ENCODE measurements at places on chromosomes 11 and 22.

GRCh38 chr11:9277176-9277575 lies 12.0 kb upstream of the DENND5A start:
- DNase-seq = no peak

- no peak for DNase-seq
Observed at GRCh38 chr11:10588904-10589303, 20.4 kb upstream of the LYVE1 start.

- DNase-seq = no peak
Observed at GRCh38 chr22:23264610-23265367, 84.5 kb downstream of the BCR start.

DNA sequence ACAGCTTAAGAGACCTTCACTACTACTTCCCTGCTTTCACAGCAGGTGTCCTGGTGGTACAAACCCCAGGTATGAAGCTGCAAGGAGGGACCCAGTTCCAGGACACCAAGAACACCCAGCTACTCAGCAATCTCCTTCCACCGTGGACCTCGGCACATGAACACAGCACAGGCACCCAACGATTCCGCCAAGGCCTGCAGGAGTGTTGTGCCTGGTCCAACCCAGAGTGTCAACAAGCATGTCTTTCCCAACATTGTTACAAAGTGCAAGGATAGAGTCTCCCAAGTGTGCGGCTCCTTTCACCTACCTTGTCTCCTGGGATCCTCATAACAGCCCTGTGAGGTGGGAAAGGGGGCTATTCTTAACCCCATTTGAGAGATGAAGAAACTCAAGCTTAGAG lies 11.8 kb downstream of the PATZ1 start:
- no peak for DNase-seq

GRCh38 chr11:60842668-60843600 lies 1.0 kb downstream of the CCDC86 start:
- no peak for DNase-seq

GRCh38 chr11:113446112-113446511 lies 29.1 kb downstream of the DRD2 start:
- DNase-seq = no peak

DNA sequence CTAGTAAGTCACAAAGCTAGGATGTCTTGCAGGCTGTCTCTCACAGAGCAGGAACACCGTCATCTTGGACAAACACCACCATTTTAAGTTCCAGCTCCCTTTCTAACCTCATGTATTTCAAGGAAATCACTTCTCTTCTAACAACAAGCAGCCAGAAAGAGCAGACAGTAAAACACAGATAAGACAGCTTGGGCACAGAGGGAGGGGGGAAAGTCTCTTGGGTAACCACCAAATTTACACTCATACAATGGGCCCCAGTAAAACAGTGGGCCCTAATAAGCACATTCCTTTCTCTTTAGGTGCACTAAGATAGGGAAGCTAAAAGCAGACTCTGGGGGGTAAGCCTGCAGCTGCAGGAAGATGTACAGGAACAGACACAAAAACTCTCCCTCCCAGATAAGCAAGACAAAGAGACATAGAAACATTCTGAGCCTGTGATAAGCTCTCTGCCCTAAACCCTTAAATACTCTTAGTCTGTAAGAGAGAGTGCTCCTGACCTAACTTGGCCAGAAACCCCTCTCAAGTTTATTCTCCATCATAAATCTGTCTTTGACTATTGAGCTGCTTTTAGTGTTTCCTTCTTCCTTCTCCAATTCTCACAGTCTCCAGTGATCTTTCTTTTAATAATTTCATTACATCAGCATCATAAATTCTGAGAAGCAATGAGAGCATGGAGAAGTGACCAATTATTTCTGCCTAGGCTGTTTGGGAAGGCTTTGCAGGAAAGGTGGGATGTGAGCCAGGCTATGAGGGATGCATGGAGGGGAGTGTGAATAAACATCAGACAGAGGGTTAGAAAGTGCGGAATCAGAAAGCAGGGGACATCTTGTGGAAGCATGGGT lies 7.4 kb downstream of the OR10D3 start:
- DNase-seq = no peak

GRCh38 chr22:24190596-24191208 lies 9.4 kb downstream of the SUSD2 start:
- no peak for DNase-seq

GRCh38 chr22:39504071-39504470 lies 2.0 kb downstream of the MIEF1 start:
- DNase-seq = no peak

DNA sequence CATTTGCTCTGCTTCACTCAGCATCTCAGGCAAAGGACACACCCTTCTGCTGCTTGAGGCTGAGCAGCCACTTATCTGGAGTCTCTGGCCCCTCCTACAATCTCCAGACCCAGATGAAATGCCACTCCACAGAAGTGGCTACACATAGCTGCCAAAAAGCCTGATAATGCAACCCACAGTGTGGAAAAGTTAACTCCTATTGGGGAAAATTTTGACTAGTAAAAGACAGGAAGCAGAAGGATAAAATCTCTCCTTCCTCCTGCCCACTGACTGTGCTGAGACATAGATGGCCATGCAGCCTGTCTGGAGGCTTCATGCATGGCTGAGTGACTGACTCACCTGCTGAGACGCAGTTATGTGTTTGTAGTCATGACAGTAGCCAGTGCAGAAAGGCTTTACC lies 92.3 kb upstream of the TEAD1 start:
- DNase-seq = no peak

GRCh38 chr11:18590571-18590970 lies 2.0 kb upstream of the UEVLD start:
- no peak for DNase-seq

DNA sequence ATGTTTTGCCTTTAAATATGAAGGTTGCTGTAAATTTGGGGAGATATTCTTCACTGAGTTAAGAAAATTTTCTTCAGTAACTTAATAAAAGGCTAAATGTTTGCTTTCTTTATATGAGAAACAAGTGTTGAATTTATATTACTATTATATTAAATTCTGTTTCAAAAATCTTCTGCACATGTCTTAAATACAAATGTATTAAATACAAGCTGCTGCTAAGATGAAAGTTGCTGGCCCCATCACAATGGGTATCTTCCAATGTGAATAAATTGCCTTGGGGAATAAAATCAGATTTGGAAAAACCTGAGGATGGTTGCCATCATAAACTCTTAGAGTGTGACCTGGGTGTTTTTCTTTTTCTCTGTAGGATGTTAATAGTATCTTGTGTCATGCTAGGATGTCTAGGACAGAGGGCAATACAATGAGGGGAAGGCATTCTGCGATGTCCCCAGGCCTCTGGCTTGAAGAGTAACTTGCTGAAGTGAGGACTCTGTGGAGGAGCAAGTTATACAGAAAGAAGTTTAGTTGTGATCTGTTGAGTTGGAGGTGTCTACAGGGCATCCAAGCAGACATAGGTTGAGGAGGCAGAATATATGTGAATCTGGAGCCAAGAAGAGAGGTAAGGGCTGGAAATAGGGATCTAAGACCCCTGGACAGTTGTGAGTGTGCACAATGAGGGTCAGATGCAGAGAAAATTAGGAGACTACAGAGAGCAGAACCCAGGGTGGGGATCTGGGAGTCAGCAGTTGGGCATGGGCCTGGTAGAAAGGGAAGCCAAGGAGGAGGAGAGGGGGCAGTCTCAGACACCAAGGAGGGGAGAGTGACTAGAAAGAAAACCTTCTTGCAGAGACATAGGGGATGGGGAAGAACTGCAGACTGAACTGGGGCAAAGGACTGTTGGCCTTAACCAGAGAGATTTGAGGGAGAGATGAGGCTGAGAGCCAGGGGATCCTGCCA lies 4.8 kb downstream of the IGLL5 start:
- no peak for DNase-seq

GRCh38 chr11:78432058-78432515 lies 14.5 kb upstream of the GAB2 start:
- DNase-seq = no peak

- no peak for DNase-seq
Observed at GRCh38 chr11:31957674-31958073, 133.2 kb upstream of the RCN1 start.

DNA sequence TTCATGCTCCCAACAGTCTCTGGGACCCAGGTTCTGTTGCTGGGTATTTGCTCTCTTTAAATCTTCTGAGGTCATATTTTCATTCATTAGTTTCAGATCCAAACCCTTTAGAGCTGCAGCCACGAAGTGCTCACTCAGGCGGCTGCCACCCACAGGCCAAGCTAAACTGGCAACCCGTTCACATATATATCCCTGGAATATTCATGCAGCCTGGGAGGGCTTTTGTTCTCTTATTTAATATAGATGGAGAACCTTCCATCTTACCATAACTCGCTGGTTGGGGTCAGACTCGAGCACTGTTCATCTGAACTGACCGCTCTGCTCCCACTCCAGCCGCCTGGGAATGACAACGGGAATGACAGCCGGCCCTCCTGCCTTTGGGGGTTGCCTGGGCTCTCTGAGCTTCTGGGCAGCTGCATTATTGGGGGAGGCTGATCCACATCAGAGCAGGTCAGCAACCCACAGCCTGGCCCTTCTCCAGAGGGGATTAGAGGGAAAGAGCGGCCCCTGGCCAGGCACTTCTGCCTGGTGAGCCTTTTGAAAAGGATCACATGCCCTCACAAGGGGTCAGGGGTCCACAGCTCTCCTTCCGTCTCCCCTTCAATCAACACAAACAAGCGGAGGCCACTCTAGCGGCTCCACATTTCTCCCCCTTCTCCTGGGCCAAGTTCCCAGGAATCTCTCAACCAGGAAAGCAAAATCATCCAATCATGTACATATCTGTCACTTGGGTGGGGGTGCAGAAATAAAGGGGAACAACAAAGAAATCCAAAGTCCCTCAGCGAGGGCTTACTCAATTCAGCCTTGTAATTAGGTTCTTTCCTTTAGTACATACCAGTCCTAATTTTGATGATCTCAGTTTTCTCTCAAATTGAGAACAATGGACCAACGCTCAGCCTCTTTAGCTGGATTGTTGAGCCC lies 11.8 kb downstream of the TMEM184B start:
- DNase-seq = no peak

DNA sequence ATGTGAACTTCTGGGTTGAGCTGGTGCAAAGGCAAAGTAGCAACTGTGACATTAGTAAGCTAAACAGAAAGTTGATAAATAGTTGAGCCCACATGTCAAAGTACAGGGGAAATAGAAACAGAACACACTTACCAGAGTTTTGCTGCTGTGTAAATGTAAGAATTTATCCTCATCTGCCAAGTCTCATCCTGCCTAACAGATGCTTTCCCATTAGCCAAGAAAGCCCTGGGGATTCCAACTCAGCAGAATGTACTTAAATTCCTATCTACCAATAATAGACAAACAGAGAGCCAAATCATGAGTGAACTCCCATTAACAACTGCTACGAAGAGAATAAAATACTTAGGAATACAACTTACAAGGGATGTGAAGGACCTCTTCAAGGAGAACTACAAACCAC lies 7.3 kb upstream of the OR51A2 start:
- DNase-seq = no peak

- peak; percentile 63 for DNase-seq
Observed at GRCh38 chr11:65225279-65226102, 36.3 kb upstream of the POLA2 start.

DNA sequence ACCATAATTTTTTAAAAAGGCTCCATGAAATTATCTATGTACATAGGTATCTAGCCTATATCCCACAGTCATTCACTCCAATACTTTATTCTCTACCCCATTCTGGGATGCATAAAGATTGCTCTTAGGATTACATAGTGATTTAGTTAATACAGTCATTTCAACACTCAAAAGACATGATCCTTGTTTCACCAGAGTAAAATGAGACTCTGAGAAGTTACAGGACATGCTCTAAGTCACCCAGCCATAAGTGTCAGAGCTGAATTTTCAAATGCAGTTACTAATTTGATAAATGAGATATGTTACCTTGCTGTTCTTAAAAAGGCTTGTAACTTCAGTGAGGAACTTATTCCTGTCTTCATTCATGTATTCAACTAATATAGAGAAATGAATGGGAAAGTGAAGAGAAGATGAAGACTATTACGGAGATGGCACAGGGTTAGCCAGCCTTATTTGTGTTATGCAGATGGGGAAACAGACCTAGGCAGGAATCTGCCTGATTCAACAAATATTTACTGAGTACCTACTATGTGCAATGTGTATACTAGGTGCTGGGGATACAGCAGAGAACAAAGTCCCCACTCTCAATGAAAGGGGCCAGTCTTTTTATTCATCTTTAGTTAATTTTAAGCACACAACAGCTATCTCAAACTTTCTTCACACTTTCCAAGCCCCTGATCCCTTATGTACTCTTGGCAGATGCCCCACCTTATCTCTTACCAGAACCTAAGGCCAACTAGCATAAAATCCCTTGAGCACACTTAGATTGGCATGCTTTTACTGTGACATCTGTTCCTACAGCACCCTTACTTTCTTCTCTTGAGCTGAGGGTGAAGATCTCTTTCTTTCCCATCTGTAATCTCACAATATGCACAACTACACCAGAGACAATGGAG lies 21.6 kb downstream of the MAPK1 start:
- no peak for DNase-seq

- DNase-seq = no peak
Observed at GRCh38 chr11:1967641-1968225, 20.6 kb downstream of the MRPL23 start.

DNA sequence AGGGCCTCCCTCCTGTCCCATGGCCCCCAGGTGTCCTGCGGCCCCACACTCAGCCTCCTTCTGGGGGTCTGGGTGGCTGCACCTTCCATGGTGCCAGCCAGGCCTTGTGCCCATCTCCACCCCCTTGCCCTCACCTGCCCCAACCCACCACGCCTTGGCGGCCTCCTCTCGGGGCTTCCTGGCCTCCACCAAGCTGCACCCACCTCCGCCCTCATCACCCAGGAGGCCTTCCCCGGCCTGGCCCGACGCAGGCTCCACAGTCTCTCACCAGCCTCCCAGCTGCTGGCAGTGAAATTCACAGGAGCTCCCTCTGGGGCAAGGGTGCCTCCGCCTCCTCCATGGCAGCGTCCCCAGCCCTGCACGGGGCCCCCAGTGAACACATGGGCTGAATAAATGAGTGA lies 35.9 kb upstream of the WNT7B start:
- DNase-seq = no peak

DNA sequence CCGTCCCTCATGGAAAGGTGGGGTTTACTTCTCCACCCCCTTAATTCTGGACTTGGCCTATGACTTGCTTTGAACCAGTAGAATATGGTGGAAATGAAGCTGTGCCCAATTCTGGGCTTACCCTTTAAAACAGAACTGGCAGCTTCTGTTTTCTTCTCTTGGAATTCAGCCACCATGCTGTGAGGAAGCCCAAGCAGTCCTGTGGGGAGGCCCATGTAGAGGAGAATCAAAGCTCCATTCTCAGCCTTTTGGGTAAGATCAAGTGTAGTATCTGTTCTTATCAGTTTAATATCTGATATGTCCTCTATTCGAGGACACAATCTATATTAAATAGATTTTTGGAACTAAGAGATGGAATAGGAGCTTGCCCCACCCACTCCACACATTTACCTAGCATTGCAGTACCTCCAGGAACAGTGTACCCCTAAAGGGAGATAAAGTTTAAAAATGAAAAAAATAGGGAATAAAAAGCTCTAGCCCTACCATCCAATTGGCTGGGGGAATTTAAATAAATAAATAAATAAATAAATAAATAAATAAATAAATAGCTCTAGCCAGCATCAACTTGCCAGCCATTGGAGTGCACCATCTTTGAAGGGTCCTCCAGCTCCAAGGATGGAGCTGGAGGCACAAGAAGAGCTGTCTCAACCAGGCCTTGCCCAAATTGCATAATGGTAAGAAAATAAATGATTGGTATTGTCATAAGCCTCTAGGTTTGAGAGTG lies 13.2 kb upstream of the SYVN1 start:
- no peak for DNase-seq
